Dorsolateral prefrontal cortex (tissue), 122 donors: ENCODE measurements at places on chromosomes 5 and 9. TPM values are rescaled to one million over a fixed set of nuclear protein-coding genes. Genes with fewer than 3 reads are reported as not detected.
A peak's percentile ranks its signal among the peaks of the same experiment; 100 is the strongest.

GCNT4 gene
- total RNA-seq = 6.7 TPM

GBGT1 gene
- total RNA-seq = 19.5 TPM

INSL6 gene
- total RNA-seq = not detected

DNA sequence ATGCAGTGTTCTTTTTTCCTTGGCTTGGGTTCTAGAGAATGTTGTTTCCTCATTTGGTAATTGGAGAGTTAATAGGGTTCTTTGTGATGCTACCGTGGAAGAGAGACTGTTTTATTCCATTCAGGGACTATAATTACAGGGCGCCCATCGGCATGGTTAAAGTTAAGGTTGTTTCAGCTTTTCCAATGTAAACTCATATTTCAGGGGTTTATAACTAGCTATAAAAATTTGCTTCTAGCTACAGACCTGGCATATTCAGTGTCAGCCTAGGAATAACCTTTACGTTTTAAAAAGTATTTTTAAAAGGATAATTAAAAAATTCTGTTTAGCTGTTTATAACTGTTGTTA, 99.1 kb downstream of the AOPEP start:
- DNase-seq = no peak

- peak; percentile 73 for DNase-seq
Observed at GRCh38 chr5:132807163-132807838, 5.8 kb upstream of the SOWAHA start.
